ENCODE measurements at places on chromosomes 3 and 15.

- DNase-seq, result no peak
Observed at GRCh38 chr15:86570738-86571137, 491.1 kb downstream of the AGBL1 start.

GRCh38 chr3:132037581-132037980 is 2.8 kb upstream of the CPNE4 start:
- no peak for DNase-seq

- DNase-seq, result no peak
Observed at GRCh38 chr3:142945023-142945422, 18.5 kb downstream of the PAQR9 start.

DNA sequence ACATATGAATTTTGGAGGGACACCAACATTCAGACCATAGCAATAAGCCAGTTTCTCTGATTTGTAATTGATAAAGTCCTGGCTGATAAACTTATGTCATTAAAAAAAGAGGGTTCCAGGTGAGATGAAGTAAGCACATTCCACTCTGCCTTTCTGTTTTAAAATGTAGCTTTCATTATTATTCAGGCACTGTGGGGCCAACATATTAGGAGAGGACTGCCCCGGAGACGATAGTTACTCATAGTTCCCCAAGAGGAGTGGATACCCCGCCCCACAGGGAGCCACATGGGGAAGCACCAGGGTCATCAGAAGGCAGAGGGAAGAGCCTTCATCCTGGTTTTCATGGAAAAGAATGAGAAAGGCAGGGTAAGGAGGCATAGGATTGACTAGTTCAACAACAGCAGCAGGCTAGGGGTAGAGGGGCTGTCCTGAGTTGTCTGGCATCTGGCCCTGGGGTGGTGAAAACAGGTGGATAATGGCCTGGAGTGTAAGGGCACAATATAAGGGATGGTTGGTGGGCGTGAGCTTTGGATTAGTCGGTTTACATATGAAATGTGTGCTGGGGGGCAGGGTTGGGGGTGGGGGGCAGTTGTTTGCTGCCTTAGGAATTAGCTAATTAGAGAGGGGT is 78.7 kb upstream of the PROK2 start:
- DNase-seq, result no peak
